GM23338 (cell line): ENCODE measurements at places on chromosomes 5 and 9. TPM values are rescaled to one million over a fixed set of nuclear protein-coding genes. Genes with fewer than 3 reads are reported as not detected.

The ADAMTS6 gene
- 0.61 and 0.78 TPM in 2 replicates for polyA plus RNA-seq

The KCNMB1 gene
- polyA plus RNA-seq, result 0.19 and 0.26 TPM in 2 replicates

The EIF4EBP3 gene
- polyA plus RNA-seq, result 20.2 and 21.5 TPM in 2 replicates

The FEM1C gene
- polyA plus RNA-seq, result 4.5 and 4.7 TPM in 2 replicates

The PCDH1 gene
- 26.2 and 27.8 TPM in 2 replicates for polyA plus RNA-seq

The STRBP gene
- 80.5 and 89.0 TPM in 2 replicates for polyA plus RNA-seq

The TMC1 gene
- polyA plus RNA-seq, result 0.42 and 0.61 TPM in 2 replicates

The ZNF782 gene
- polyA plus RNA-seq, result 2.1 and 2.6 TPM in 2 replicates

The PLAC8L1 gene
- polyA plus RNA-seq, result 0.63 and 2.0 TPM in 2 replicates

The TAF11L13 gene
- not detected in 2 replicates for polyA plus RNA-seq

The CTXN3 gene
- not detected in 2 replicates for polyA plus RNA-seq

The TMEM38B gene
- polyA plus RNA-seq, result 8.0 and 9.4 TPM in 2 replicates

The CER1 gene
- polyA plus RNA-seq, result 0.73 and 0.90 TPM in 2 replicates

- no peak for DNase-seq
Measured at GRCh38 chr9:125262294-125262991, 817 bp downstream of the GAPVD1 start.

GRCh38 chr5:140221697-140222223, 46.8 kb downstream of the CYSTM1 start:
- DNase-seq, result no peak

DNA sequence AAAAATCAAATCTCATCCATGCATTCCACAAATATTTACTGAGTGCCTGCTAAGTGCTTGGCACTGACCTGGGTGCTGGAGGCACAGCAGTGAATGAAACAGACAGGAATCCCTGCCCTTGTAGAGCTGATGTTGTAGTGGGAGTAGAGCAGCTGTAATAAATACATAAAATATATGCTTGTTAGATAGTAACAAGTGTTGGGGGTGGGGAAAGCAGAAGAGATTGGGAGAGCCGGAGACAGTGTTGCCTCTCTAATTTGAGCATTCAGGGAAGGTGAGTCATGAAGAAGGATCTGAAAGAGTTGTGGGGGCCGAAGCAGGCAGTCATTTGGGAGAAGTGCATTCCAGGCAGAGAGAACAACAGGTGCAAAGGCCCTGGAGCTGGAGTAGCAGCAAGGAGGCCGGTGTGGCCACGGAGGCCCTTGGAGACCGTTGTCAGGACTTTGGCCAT, 97.9 kb downstream of the ZNF618 start:
- DNase-seq, result no peak

DNA sequence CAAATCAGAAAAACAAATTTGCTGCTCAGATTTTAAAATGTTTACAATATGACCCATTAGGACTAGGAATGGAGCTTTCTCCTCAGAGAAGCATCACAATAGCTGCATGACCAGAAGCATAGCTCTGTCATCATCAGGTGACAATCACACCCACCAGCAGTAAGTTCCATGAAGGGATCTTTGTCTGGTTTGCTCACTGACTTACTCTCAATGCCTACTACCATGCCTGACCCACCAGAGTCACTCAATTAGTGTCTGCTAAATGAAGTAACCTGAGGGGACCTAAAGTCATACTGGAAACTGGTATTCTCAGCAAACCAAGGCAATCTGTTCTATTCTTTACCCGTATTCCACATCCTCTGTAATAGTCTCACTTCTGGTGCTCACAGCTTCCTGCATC, 7.7 kb downstream of the ERMP1 start:
- DNase-seq, result no peak

GRCh38 chr5:78793907-78794662, 145.5 kb upstream of the LHFPL2 start:
- no peak for DNase-seq

- DNase-seq, result no peak
Measured at GRCh38 chr9:132748450-132748849, 78.2 kb downstream of the GTF3C4 start.

DNA sequence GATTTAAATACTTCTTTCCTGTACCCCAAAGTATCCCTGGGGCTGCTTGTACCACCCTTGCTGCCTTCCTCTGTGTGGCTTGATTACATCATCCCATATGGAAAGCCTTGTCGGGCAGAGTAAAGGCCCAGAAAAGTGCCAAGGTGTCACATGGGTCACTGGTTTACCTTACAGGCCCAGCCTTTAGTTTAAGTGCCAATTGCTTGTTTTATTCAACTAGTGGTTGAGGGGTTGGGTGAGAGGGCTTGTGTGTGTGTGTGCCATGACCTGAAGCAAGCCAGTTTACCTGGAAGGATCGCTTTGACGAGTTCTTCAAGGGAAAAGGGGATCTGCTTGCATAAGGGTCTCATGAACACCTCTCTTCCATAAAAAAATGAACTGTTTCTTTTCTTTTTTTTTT, 7.8 kb upstream of the HSPA9 start:
- DNase-seq, result no peak

DNA sequence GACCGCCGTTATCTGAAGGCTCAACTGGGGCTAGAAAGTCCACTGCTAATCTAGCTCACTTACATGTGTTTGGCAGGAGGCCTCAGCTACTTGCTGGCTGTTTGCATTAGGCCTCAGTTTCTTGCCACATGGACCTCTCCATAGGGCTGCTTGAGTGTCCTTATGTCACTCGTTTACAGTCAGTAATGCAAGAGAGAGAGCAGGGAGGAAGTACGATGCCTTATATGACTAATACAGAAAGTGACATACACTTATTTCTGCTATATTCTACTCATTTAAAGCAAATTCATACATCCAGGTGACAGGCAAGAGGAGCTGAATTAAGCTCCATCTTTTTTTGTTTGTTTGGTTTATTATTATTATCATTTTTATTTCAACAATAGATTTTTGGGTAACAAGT, 179.6 kb downstream of the LURAP1L start:
- no peak for DNase-seq

- no peak for DNase-seq
Measured at GRCh38 chr5:103513701-103514100, 48.9 kb downstream of the NUDT12 start.

DNA sequence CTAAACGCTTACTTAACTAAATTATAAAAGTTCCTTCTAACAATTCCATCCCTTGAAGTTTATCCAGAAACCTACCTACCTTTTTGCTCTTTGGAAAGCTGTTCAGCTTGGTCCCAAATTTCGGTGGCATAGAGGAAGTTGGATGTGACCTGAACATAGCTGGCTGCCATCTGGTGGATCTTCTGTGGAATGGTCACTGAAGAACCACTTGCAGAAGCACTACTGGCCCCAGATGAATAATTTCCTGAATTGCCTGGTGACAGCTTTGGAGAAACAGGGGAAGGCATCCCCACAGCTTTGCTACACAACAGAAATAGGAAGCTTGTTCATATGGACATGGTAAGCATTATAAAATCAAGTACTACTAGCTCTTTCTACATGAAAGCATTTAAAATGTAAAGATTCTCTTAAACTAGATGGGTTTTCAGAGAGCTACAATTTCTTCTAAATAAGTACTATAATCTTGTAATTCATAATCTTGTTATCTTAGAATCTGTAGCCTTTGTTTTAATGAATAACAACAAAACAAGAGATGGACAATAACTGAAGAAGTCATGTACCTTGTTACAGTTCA, 9.9 kb downstream of the LEAP2 start:
- peak; percentile 67 for DNase-seq

GRCh38 chr9:97440160-97440559, 28.3 kb downstream of the TDRD7 start:
- DNase-seq, result peak; percentile 27

GRCh38 chr9:34267660-34268059, 61.4 kb downstream of the KIF24 start:
- DNase-seq, result no peak

DNA sequence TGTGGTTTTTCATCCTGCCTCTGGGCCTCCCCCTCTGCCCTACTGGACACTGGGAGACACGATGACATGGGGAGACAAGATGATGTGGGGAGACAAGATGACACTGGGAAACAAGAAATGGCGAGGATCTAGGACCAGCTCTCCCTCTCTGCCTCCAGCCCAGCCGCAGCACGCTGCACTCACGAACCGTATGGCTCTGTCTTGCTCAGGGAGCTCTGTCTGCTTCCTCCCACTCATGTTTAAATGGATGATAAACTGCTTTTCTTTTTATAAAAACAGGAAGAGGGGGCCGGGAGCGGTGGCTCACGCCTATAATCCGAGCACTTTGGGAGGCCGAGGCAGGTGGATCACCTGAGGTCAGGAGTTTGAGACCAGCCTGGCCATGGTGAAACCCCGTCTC, 73.7 kb downstream of the SPATA31D1 start:
- no peak for DNase-seq

- no peak for DNase-seq
Measured at GRCh38 chr5:146699664-146700418, 178.7 kb downstream of the PPP2R2B start.

DNA sequence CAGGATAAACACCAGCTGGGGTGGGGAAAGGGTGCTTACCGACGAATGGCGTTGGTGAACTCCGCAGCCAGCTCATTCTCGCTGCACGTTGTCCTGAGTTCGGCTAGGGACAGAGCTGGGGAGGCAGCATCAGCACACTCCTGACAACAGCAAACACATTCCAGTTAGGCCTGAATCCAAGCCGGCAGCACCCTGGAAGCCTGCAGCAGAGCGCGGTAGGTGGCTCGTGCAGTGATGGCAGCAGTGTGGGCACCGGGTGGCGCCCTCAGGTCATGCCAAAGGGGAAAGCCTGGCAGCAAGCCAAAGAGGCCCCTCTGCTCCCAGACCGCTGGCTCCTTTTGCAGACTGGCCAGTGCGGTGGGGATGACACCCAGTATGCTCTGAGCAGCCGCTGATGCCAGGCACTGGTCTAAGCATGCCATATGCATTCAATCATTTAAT, 66.9 kb downstream of the DCP2 start:
- DNase-seq, result peak; percentile 75

GRCh38 chr9:9498846-9499245, 1114.0 kb downstream of the PTPRD start:
- no peak for DNase-seq

DNA sequence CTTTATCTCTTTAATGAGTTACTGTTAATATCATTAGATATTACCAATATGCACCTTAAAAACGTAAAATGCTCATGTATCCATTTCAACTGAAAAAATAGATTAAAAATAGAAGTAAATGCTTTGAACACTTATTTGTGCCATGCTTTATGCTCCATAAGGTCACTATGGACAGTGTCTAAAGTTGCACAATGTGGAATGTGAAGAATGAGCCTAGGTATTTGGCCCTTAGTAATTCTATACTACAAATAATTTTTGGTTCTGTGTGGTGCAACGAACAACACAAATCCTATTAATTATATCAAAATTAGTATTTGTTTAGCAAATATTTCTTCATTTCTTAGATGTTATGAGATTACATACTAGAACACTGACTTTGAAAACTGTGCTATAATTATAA, 469.9 kb upstream of the TUSC1 start:
- DNase-seq, result no peak

GRCh38 chr5:172773481-172774469, 2.8 kb upstream of the DUSP1 start:
- DNase-seq, result no peak

DNA sequence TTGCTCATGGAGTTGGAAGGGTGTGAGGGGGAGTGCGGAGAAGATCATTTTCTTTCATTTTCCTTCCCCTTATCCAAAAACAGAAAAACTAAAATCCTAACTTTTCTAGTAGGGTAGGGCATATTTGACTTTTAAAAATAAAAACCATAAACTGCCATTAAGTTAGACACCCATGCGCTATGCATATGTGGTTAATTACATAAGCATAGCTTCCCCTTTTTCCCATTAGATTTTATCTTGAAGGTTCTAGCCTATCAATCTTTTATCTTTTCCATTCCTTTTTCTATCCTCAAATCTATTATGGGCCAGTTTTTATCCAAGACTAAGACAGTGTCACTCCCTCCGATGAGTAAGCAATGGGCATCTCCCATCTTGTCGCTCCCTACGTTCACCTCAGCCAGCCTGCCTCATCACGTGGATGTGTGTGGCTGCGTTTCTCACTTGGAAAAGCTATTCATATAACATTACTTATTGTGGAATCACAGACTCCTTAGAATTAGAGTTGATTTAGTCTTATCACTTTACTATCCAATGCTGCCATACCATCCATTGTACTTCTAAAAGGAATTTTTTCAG, 49.2 kb downstream of the PCSK5 start:
- DNase-seq, result no peak

- DNase-seq, result no peak
Measured at GRCh38 chr5:180865981-180866695, 5.1 kb upstream of the ZFP62 start.

- DNase-seq, result peak; percentile 61
Measured at GRCh38 chr9:121604242-121604641, 47.2 kb upstream of the DAB2IP start.

- DNase-seq, result peak; percentile 65
Measured at GRCh38 chr9:89606049-89606623, 1.3 kb downstream of the GADD45G start.

- peak; percentile 65 for DNase-seq
Measured at GRCh38 chr9:93119953-93120845, 13.9 kb downstream of the NINJ1 start.

- peak; percentile 34 for DNase-seq
Measured at GRCh38 chr5:33423018-33423630, 17.6 kb upstream of the TARS1 start.

GRCh38 chr9:79028101-79028500, 543.7 kb upstream of the TLE4 start:
- no peak for DNase-seq

DNA sequence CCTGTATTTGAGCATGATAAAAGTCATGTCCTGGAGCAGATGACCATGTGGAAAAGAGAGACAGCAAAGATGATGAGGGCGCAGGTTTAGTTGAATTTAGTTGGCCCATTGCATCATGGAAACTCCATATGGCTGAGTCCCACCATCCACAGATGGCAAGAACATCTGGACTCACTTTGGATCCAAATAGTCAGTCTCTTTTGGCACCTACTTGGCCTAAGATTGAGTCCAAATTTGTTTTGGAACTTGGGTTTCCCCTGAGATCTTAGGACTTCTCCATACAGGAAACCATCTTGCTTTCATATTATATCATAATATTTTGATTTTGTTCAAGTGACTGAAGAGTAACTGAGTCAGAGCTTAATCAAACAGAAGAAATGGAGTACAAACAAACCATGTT, 217.5 kb downstream of the DRD1 start:
- no peak for DNase-seq

DNA sequence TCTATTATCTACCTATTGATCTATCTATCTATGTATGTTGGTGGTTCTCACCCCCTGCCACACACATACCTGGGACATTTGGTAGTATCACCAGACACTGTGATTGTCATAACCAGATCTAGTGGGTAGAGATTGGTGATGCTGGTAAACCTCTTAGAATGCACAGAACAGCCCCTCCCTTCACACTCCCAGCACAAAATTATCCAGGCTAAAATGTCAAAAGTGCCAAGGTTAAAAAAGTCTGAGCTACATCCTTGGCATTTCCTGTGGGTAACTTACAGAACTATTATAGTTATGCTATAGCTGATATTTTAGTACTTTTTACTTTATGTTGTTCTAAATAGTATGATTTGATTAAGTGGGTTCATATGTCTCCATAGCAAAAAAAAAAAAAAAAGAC, 151.0 kb downstream of the FER start:
- DNase-seq, result no peak

DNA sequence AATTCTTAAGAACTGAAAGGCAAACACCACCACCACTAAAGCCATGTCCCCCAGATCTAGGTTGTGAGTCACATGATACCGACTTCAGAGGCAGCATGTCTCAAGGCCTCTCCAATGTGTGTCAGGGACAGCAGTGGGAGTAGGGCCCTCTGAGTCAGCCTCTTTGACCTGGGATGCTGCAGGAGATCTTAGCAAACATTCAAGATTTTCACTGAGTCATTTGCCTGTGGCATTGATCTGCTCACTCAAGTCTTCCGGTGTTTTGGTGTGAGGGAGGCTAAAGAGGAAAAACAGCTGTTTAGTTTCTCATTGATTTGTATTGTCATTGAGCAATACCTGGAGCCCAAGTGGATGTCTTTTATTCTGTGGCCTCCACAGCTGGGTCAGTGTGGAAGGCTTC, 36.1 kb downstream of the TMC1 start:
- peak; percentile 2 for DNase-seq
